ENCODE measurements at places on chromosomes 13 and 19. TPM values are rescaled to one million over a fixed set of nuclear protein-coding genes. Genes with fewer than 3 reads are reported as not detected.

KLK4 gene
- 1.1 TPM for total RNA-seq

ZIK1 gene
- total RNA-seq: 13.7 TPM

ATP4B gene
- total RNA-seq: not detected

CCDC106 gene
- 22.6 TPM for total RNA-seq

METTL21C gene
- total RNA-seq: not detected

- no peak for DNase-seq
Observed at GRCh38 chr19:23118400-23118799, 1.6 kb downstream of the ZNF730 start.

DNA sequence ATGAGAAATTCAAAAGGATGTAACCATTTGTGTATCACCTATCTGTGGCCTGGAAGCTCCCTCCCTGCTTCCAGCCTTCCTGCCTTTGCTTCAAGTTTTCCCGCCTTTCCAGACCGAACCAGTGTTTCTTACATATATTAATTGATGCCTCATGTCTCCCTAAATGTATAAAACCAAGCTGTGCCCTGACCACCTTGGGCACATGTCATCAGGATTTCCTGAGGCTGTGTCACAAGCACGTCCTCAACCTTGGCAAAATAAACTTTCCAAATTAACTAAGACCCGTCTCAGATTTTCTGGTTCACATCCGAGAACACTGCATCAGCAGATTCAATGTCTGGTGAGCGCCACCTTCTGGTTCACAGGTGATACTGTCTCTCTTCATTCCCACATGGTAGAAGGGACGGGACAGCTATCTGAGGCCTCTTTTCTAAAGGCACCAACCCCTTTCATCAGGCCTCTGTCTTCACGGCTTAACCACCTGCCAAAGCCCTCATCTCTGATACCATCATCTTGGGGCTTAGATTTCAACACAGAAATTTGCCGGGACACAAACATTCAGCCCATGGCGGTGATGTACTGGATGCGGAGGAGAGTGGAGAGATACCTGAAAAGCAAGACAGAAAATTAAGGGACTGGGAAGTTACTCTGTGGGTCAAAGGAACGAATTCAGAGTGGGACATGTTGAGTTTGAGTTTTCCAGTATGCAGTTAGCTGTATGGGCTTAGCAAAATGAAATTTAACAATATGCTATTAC is 58.7 kb upstream of the PABPC3 start:
- peak; percentile 65 for DNase-seq

- no peak for DNase-seq
Observed at GRCh38 chr19:46131485-46132143, 7.1 kb upstream of the IGFL3 start.

DNA sequence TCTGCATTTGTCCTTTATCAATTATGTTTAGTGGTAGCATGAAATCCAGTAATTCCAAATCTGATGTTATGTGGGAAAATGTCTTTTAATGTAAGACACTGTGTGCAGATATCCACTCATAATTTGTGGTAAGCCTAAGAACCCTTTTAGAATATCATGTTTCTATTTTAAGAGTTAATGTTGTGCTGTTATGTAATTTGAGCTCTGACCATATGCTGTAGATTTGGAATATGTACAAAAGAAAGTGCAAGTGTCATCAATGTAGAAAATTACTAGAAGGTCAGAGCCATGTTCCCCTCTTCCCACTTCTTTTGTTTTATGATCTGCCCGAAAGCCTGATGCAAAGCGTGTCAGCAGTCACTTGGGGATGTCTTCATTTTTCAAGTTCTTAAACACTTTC is 44.5 kb downstream of the SCEL start:
- DNase-seq: no peak

- no peak for DNase-seq
Observed at GRCh38 chr13:95204231-95204765, 97.0 kb downstream of the ABCC4 start.

DNA sequence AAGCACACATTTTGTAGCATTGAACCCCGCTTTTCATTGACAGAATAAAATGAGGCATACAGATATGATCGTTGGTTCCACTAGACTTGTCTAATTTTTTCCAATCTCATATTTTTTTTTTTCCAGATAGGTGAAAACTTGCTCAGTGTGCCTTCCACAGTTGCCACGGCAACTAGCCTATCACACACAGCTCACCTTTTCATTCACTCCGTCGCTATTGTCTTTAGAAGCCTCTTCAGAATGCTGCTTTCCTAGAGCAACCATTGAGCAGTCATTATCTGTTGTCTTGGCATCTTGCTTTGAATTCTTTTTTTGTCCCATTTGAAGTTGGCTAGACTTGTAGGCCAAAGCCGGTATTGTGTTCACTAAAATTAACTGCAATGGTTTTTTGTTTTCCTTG is 37.7 kb upstream of the ESD start:
- DNase-seq: no peak

DNA sequence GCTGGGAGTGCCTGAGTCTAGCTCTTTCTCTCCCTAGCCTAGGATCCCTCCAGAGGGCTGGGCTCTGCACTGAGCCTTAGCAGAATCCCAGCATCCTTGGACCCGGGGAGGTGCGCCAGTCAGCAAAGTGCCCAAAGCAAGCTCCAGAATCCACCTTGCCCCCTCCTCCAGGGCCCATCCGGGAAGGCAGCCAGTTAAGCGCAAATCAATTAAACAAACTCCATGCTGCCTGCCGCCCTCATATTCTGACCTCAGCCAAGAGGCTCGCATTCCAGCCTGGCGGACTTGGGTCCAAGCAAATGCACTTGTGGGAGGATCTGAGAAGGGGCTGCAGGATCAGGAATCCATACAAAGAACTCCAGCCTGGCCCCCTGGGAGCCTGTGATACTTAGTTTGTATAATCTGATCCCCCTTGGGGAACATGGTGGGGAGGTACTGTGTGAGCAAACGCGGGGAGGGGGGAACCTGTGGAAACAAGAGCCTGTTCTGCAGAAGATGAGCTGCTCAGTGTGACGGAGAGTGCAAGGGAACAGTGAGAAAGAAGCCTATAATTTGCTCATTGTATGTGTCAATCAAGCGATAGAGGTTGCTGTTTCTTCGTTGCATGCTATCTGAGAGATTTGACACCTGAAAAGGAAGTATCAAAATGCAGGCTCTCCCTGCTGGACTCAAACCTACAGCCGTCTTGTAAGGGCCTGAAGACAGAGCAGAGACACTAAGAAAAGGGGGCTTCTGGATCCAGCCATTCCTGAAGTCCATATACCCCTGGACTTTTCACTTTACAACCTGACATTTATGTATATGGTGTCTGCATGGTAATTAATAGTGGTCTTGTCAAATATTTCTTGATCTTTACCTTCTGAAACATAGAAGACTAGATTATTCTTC is 29.4 kb downstream of the ZNRF4 start:
- DNase-seq: peak; percentile 20

DNA sequence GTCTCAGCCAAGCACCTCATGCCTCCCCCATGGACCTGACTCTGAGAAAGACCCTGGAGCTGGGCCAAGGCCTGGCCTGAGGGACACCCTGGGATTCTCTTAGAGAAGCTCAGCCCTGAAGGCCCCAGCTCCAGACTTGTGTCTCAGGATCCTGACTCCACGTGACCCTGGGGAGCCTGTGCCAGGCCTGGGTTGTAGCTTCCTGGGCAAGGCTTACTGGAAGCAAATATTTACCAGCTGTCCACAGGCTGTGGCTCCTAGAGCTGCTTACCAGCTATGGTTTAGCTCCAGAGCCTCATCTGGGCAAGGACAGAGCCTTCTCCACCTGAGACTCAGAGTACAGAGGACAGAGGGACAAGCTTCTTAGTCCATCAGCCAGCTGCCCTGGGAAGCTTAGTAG is 61.0 kb upstream of the CEACAM8 start:
- DNase-seq: no peak

- peak; percentile 56 for DNase-seq
Observed at GRCh38 chr19:32224371-32225244, 120.8 kb upstream of the ZNF507 start.

GRCh38 chr13:28474491-28475134 is 20.3 kb downstream of the FLT1 start:
- DNase-seq: no peak

DNA sequence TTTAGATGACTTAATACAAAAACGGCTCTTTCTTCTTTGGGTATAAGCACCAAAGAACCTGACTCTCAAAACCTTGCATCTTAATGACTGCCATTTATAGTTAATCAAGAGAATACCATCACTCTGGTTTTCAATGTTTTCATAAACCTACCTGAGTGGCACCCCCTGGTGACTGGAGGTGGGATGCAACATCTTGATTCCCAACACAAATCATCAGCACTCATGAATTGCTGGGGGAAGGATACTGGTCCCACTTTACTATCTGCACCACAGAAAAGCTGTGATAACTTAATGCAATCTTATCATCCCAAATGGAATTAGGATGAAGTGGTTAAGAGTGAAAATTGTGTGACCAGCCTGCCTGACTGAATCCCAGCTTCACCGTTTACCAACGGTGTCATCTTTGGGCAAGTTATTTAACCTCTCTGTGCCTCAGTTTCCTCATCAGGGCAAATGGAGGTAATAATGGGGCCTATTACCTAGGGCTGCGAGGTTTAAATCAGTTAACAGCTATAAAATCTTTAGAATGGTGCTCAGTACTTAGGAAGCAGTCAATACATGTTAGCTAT is 366.4 kb downstream of the KLF12 start:
- no peak for DNase-seq
